ENCODE measurements at places on chromosomes 3 and 15.
A peak's percentile ranks its signal among the peaks of the same experiment; 100 is the strongest.

DNA sequence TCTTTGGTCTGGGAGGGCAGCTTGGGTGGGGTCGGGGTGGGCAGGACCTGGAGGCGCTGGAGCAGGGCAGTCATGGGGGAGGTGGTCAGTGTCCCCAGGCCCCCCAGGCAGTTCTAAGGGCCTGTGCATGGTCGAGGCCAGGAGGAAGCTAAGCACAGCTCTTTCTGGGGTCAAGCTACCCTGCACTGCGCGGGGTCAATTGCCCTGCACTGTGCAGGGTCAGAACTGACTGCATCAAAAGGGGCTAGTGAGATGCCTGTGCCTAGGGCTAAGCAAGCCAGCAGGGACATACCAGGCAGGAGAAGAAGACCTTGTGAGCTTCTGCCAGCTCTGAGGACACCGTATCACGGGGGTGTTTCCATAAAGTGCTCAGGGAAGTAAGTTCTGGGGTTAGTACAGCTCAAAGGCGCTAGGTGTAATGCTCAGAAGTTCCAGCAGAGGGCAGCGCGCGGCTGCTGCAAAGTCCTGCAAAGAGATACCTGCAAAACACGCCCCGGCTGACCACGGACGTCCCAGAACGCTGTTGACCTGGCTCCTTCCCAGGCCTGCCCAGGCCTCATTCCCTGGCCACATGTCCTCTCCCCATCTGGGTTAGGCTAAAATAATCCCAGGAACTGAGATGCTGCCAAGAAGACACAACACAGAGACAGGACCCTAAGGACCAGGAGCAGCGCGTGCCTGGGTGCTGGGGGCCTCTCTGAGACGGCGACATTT is 18.8 kb upstream of the IQSEC1 start:
- peak; percentile 88 for DNase-seq

GRCh38 chr3:146256851-146257486 is 6.1 kb upstream of the PLSCR4 start:
- no peak for DNase-seq

GRCh38 chr15:66657185-66658020 is 44.6 kb upstream of the SMAD6 start:
- no peak for DNase-seq

DNA sequence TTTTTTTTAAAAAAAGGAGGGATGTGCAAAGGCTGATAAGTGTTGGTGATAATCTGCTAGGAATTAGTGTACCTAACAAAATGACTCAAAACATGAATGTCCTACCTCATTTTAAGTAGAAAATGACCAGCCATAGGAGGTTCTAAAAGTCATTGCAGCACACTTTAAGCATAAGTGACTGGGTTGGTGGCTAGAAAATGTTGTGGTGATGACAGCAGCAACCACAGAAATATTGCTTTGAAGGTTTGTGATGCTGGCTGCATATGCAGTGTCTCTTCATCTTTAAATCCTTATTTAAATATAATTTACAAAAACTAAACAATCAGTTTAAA is 55.2 kb downstream of the CMSS1 start:
- no peak for DNase-seq

GRCh38 chr3:128667641-128668040 is 17.0 kb upstream of the RPN1 start:
- no peak for DNase-seq

GRCh38 chr3:16801698-16802097 is 83.1 kb upstream of the PLCL2 start:
- DNase-seq = no peak

- DNase-seq = no peak
These were observed 150.3 kb upstream of the MCTP2 start for GRCh38 chr15:94080989-94081605.

DNA sequence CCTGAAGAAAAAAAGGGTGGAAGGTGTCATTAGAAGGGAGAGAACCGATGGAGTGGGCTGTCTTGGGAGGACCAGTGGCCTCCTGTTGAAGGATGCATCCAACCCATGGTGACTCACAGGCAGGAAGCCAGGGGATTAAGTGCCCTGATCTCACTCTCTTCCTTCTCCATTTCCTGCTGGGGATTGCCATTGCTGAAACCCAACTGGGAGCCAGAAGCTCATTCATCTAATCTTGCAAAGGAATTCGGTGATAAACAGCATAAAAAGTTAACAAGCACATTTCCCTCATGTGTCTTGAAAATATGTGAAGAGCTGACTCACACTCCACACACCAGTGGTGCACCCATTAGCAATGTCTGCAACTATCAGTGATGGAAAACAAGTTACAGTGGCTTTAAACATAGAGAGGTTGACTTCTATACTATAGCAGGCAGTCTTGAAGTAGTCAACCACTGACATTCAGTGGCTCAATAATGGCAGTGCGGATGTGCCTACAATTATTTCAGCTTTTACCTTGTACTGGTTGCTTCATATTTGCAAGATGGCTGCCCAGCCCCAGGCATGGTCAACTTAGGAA is 12.8 kb upstream of the CSRNP1 start:
- DNase-seq = no peak

DNA sequence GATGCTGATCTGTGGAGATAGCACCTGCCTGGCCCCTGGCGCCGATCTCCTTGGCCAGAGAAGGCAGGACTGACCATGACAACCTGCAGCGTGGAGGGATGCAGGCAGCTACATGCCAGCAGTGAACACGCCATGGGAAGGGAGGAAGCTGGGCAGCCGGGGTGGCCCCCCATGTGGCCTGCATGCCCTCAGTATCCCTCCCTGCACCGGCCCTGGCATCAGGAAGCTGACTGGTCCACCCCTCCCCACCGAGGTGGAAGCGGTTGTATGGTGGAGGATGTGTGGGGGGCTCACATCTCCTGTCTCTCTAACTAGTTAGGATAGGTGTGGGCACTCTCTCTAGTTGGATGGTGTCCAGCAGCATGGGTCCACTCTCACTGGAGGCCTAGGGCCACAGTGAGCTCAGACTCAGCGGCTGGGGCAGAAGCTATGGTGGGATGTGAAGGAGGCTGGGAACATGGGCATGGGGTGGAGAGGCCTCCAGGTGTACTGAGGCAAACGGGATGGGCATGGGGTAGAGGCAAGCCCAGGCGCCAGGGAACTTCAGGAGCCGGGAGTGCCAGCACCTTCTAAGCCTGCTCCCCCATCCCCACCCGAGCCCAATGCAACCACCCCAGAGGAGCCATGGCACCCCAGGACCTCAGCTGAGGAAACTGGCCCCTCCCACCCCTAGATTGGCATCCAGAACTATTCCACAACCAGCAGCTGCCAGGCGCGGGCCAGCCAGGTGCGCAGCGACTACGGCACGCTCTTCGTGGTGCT is 1.8 kb upstream of the ABTB1 start:
- DNase-seq = no peak

DNA sequence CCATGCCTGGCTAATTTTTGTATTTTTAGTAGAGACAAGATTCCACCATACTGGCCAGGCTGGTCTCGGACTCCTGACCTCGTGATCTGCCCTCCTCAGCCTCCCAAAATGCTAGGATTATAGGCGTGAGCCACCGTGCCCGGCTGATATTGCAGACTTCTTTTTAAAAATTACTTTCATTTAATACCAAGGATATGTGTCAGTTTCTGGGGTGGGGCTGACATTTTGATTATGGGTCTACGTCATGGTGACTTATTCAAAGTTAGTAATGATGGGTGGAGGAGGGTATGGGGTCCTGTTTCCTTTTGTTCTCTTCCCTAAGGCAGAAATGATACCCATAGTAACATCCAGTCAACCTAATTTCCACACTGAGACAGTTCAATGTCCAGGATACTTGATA is 34.7 kb downstream of the GBE1 start:
- DNase-seq = no peak

DNA sequence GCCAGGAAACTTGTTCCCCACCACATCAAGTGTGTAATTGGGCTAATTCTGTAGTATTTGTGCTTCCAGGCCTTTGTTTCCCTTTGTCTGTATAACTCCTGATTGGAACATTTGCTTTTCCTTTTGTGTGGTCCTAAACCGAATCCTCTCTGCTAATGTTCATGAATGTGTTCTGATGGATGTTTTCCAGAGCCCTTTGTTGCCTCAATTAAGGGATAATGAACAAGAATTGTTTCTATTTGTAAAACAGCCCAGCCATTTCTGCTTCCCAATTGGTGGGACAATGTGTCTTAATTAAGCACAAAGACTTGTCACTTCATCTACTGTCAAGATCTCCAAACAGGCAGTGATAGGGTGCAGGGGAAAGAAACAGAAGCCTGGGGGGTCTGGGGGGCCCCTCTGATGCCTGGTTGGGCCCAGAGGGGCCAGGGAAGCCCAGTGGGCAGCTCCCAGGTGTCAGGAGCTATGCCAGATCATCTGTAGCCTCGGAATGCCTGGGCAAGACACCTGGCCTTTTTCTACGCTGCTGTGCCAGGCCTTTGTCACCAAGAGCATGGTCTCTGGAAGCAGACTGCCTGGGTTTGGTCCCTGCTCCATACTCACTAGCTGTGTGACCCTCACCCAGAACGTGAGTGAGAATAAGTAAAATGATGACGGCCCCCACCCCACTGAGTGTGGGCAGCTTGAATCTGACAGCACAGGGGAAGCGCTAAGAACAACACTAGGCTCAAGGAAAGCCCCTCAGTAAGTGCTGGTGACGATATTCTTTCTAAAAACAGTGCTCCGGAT is 116.6 kb upstream of the PRR20G start:
- DNase-seq = no peak

GRCh38 chr15:61784734-61785133 is 275.5 kb downstream of the VPS13C start:
- DNase-seq = no peak

GRCh38 chr3:24773798-24774197 is 279.1 kb upstream of the THRB start:
- DNase-seq = peak; percentile 60

GRCh38 chr3:156236556-156237260 is 116.3 kb downstream of the KCNAB1 start:
- no peak for DNase-seq
